ENCODE measurements at places on chromosomes 16 and 17. TPM values are rescaled to one million over a fixed set of nuclear protein-coding genes. Genes with fewer than 3 reads are reported as not detected.

The CALCOCO2 gene
- 226 TPM for total RNA-seq

The CLCN7 gene
- 104 TPM for total RNA-seq

The WFIKKN1 gene
- 0.22 TPM for total RNA-seq

The CBLN1 gene
- total RNA-seq = not detected

The KRT36 gene
- total RNA-seq = not detected

The FBXW10 gene
- total RNA-seq = not detected

The PYY gene
- total RNA-seq = not detected

The OR4D1 gene
- total RNA-seq = 0.42 TPM

The MAPT gene
- total RNA-seq = 0.69 TPM

The AGRP gene
- total RNA-seq = not detected

The SERPINF2 gene
- 0.69 TPM for total RNA-seq

The CACNG3 gene
- not detected for total RNA-seq

DNA sequence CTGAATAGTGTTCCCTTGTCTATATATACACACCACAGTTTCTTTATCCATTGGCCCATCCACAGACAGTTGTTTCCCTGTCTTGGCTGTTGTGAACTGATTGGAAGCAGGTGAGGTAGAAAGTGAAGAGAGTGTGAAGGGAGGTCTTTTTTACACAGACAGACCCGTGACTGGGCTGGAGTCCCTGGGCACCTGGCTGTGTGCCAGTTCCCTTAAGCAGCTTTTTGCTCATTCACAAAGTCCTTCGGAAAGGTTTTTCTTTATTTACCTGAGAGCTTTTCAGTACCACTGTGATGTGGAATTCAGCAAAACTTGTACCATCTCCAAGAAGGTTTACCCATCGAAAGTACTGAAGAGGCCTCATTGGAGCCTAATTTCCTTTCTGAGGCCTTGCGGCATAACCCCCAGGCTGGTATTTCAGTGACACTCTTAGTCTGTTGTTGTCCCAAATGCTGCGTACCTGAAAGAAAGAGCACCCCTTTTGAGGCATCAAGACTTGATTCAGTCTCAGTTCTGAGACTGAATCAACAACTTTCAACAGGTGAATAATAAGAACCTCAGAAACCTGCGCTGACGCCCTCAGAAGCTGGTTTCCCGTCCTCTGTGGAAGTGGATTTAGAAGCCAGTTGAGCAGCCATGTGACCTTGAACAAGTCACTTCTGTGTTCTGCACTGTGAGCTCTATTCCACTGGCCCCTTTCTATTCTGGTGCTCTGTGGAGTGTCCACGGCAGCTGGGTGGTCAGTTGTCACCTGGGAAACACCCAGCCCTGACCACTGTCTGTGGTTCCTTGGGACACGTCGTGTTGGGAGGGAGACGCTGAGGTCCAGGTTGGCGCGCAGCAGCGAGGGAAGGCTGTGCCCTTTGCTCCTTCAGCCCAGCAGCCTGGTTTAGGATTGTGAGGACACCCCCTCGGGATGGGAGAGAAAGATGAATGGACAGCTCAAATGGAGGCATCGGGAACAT is 53.9 kb upstream of the CRISPLD2 start:
- H3K4me3 ChIP-seq = no peak overlapping the region
- no peaks in the 10 kb centered on the region for H3K27me3 ChIP-seq
- H3K27ac ChIP-seq = peak overlapping the region; percentile 26
- no peak for DNase-seq
- H3K36me3 ChIP-seq = peaks cover 81% of the 10 kb centered on the region
- no peaks in the 10 kb centered on the region for H3K4me1 ChIP-seq

DNA sequence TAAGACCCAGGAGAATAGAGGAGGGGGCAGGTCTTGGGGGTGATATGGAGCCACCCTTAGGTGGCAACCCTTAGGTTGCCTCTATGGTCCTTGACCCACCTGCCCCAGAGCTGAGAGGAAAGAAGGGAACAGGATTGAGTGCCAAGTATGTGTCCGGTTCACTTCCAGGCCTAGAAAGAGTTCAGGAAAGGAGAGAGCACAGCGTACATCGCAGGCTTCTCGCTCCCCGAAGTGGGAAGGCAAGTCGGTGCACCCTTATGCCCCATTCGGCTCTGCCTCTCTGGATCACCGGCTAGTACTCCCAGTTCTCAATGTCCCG is 631 bp downstream of the SP6 start:
- H3K4me3 ChIP-seq = no peak overlapping the region
- peaks cover 59% of the 10 kb centered on the region for H3K27me3 ChIP-seq
- H3K4me1 ChIP-seq = peaks cover 32% of the 10 kb centered on the region

DNA sequence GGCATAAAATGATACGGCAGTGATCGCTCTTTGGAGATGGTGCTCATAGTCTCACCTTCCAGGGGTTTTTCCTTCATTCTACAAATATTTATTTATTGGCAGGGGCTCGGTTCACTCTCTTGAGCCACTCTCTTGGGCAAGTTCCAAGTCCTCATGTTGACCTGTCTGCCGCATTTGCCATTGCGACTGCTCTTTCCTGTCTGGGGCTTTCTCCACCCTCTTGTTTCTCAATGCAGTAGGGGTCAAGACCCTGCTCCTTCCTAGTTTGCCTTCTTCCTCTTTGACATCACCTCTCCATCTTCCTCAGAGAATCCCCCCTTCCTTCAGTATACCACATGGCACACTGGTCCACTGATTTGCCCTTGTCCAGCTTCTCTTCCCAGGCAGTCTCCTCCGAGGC is 21.9 kb upstream of the LRRC75A start:
- no peaks in the 10 kb centered on the region for H3K36me3 ChIP-seq
- no peak overlapping the region for H3K4me3 ChIP-seq
- H3K27me3 ChIP-seq = peaks cover 4% of the 10 kb centered on the region
- H3K4me1 ChIP-seq = no peaks in the 10 kb centered on the region
- no peak overlapping the region for H3K27ac ChIP-seq

DNA sequence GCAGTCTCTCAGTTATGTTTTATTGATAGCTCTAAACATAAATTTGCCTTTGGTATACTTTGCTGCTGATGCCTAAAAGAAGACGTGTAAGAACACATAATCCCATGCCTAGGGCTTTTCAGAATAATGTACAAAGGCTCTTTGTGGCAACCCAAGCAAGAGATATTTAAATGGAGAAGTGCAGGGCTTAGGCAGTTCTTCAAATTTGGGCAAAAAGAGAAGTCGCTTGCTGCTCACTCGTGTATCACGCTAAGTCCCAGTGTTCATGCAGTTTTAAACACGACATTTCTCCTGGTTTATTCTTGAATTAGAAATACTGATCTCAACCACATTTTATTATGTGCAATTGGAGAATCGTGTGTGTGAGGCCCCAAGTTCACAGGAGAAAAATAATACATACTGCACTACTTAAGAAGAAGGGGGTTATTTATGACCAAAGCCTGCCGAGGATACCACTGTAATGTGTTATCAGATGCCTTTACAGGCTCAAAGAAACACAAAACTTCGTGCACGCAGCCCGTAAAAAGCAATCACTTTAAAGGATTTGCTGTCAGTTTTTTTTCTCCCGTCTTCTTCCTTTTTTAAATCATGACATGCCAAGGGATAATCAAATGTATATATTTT is 22.5 kb upstream of the IRX6 start:
- no peak overlapping the region for H3K27ac ChIP-seq
- H3K4me1 ChIP-seq = no peaks in the 10 kb centered on the region
- H3K27me3 ChIP-seq = peaks cover 2% of the 10 kb centered on the region
- no peak for DNase-seq
- no peak overlapping the region for H3K4me3 ChIP-seq
- no peaks in the 10 kb centered on the region for H3K36me3 ChIP-seq

DNA sequence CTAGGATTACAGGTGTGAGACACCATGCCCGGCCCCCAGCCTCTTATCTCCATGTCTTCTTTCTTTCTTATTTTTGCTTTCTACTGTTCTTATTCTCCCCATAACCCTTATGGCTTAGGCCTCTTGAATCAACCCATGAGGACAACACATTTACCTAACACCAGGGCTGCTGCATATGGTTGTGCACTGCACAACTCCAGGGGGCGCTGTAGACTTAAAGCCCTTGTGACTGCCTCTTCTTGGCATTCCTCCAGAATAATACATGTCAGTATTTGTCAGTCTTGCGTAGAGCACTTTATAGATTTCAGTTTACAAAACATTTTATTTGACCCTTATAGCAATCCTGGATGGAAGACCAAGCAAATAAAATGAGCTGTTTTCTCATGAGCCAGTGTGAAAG is 225.0 kb upstream of the SALL1 start:
- H3K27me3 ChIP-seq = no peaks in the 10 kb centered on the region
- no peak overlapping the region for H3K27ac ChIP-seq
- DNase-seq = no peak
- no peaks in the 10 kb centered on the region for H3K4me1 ChIP-seq
- H3K4me3 ChIP-seq = no peak overlapping the region

- peaks cover 69% of the 10 kb centered on the region for H3K36me3 ChIP-seq
- H3K4me3 ChIP-seq = no peak overlapping the region
Measured at GRCh38 chr17:38809828-38810227, 10.5 kb upstream of the PIP4K2B start.

GRCh38 chr16:82845116-82845515 is 218.3 kb downstream of the CDH13 start:
- H3K27ac ChIP-seq = no peak overlapping the region
- no peak for DNase-seq
- no peak overlapping the region for H3K4me3 ChIP-seq
- no peaks in the 10 kb centered on the region for H3K36me3 ChIP-seq
- no peaks in the 10 kb centered on the region for H3K27me3 ChIP-seq

DNA sequence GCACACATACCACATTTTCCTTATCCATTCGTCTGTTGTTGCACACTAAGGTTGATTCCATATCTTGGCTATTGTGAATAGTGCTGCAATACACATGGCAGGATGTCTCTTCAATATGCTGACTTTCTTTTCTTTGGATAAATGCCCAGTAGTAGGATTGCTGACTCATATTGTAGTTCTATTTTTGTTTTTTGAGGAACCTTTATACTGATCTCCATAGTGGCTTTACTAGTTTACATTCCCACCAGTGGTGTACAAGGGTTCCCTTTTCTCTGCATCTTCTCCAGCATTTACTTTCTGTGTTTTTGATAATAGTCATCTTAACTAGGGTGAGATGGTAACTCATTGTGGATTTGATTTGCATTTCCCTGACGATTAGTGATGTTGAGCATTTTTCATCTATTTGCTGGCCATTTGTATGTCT is 118.1 kb downstream of the STXBP4 start:
- H3K4me3 ChIP-seq = no peak overlapping the region
- DNase-seq = no peak
- H3K36me3 ChIP-seq = peaks cover 2% of the 10 kb centered on the region
- H3K27me3 ChIP-seq = no peaks in the 10 kb centered on the region
- H3K4me1 ChIP-seq = peaks cover 26% of the 10 kb centered on the region

- no peak overlapping the region for H3K4me3 ChIP-seq
- no peak overlapping the region for H3K27ac ChIP-seq
- H3K27me3 ChIP-seq = no peaks in the 10 kb centered on the region
- no peak for DNase-seq
- H3K4me1 ChIP-seq = no peaks in the 10 kb centered on the region
Measured at GRCh38 chr17:3857261-3858105, 11.4 kb upstream of the NCBP3 start.

GRCh38 chr16:430904-431303 is 5.5 kb downstream of the RAB11FIP3 start:
- H3K27me3 ChIP-seq = no peaks in the 10 kb centered on the region
- H3K36me3 ChIP-seq = no peaks in the 10 kb centered on the region
- no peak for DNase-seq
- peaks cover 14% of the 10 kb centered on the region for H3K4me1 ChIP-seq

GRCh38 chr16:57660715-57661463 is 7.2 kb upstream of the ADGRG3 start:
- DNase-seq = no peak
- no peaks in the 10 kb centered on the region for H3K4me1 ChIP-seq
- H3K27ac ChIP-seq = no peak overlapping the region
- no peaks in the 10 kb centered on the region for H3K36me3 ChIP-seq

- no peak for DNase-seq
- H3K27me3 ChIP-seq = no peaks in the 10 kb centered on the region
- no peaks in the 10 kb centered on the region for H3K36me3 ChIP-seq
Measured at GRCh38 chr17:31488264-31488981, 96.9 kb downstream of the RAB11FIP4 start.

DNA sequence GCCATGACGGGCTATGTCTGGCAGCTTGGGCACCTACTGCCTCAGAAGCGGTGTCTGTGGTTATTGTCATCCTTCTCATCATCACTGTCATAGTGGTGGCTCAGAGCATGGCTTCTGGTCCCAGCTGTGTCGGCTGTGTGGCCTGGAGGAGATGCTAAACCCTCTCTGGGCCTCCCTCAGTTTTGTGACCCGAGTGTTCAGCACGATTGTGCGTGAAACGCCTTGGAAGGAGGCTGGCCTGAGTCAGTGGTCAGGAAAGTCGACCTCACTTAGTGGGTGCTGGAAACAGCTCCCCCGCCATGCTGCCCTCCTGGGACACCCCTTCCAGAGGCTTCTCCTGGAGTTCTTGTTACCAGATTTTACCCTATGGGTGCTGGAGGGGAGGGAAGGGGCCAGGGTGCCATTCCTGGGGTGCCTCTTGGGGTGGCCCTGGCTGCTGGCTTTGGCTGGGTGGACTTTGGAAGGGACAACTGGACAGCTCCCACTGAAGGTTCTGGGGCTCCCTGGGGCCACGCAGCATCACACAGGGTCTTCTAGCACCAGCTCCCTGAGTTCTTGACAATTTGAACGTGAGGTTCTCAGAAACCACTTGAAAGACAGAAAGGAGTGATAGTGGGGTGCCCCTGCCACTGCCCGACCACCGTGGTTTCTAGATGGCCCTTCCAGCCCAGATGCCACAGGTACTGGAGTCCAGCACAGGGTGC is 226.5 kb upstream of the GSE1 start:
- no peaks in the 10 kb centered on the region for H3K27me3 ChIP-seq
- no peaks in the 10 kb centered on the region for H3K36me3 ChIP-seq
- no peak overlapping the region for H3K27ac ChIP-seq

- no peaks in the 10 kb centered on the region for H3K4me1 ChIP-seq
- DNase-seq = no peak
- no peak overlapping the region for H3K4me3 ChIP-seq
- no peak overlapping the region for H3K27ac ChIP-seq
- H3K27me3 ChIP-seq = no peaks in the 10 kb centered on the region
Measured at GRCh38 chr17:9537177-9537776, 38.3 kb downstream of the STX8 start.

DNA sequence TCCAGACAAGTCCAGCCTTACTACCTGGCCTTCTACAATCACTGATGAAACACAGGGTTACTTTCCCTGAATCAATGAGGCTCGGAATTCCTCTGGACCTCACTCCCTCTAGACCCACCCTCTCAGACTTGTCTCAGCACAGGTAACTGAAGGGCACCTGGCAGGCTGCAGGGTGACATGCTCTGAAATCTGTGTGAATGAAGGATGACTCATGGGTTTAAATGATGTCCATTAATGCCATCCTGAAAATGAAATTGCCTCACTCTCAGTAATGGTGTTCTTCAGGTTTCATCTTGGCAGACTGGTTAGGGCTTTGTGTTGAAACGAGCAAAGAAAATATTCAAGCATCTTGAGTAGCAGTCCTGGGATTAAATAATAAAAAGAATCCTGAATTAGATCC is 134.4 kb downstream of the MAF start:
- no peak overlapping the region for H3K4me3 ChIP-seq
- no peak for DNase-seq
- H3K27me3 ChIP-seq = peaks cover 3% of the 10 kb centered on the region
- no peaks in the 10 kb centered on the region for H3K4me1 ChIP-seq
